Hypothalamus (tissue), 51 donors: ENCODE measurements at places on chromosomes 6 and 20.

DNA sequence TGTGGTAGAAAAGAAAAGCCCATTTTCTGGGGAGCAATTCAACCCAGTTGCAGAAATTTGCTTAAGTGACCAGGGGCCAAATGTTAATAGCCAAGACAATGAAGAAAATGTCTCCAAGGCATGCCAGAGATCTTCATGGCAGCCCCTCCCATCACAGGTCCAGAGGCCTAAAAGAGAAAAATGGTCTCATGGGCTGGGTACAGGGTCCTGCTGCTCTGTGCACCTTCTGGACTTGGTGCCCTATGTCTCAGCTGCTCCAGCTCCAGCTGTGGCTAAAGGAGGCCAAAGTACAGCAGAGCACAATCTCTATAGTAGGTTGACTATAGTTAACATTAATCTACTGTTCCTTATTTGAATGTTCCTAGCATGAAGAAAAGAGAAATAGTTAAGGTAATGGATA is 44.7 kb downstream of the FRK start:
- no peak for DNase-seq

DNA sequence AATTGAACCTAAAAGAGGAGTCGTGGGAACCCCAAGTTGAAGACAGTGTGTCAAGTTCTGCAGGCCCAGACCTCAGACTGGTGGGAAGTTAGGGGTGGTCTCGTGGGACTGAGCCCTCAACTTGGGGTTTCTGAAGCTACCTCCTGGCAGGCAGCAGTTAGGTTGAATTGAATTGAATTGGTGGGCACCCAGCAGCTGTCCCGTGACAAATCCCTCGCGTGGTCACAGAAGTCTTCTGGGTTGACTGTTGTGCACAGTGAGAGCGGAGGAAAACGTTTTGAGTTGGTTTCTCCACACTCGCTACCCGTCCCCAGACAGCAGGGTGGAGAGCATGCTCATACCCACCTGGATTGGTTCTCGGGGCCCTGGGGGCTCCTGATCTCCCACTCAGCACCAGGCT is 12.9 kb downstream of the SLC4A11 start:
- DNase-seq = no peak

DNA sequence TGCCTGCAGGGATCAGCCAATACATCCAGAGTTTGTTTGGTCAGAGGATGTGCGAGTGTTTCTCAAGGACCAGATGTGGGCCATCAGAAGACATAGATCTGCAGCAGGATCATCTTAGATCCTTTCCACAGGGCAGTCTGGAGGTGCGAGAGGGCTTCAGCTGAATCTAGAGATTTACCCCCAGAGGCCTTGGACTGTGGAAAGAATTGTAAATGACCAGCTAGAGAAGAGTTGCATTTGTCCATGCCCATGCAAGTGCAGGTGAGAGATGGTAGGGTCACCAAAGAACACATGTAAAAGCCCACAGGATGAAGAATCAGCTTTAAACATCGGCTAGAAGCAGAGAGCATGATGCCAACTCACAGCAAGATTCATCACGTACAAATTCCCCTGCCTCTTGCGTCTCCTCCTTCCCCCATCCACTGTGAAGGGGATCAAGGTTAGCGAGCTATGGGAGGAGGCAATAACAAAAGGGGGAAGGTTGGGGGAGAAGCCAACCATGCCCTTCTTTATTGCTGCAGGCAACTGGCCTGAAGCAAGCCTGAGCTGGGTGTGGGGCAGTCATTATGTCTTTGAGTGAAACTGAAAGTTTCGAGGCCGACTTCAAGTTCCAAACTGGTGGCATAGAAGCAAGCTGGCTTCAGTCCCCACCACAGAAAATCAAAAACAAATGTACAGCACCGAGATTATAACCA is 83.5 kb downstream of the SCML4 start:
- DNase-seq = no peak

DNA sequence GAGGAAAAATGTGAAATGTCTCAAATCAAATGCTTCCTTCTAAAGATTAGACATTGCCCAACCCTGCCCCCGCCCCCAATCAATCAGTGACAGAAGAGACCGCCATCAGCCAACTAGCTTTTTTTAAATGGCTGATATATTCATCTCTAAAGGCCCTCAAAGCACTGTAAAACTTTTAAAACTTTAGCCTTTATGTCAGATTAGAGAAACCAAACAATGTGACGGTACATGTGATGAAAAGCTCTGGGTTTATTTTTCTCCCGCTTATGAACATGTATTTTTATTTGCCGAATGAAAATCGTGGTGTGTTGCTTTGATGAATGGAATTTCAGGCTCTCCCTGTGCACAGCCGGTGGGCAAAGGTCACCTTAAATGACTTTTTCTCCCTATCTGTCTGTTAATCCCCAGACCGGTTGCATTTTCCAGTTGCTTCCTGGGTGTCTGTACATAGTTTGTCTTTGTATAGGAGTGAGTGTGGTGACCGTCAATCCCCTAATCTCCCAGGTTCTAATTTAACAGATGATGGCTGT is 38.5 kb downstream of the TBC1D7 start:
- no peak for DNase-seq

- DNase-seq = no peak
These were observed 3.8 kb upstream of the NCOA5 start for GRCh38 chr20:46093531-46093930.

DNA sequence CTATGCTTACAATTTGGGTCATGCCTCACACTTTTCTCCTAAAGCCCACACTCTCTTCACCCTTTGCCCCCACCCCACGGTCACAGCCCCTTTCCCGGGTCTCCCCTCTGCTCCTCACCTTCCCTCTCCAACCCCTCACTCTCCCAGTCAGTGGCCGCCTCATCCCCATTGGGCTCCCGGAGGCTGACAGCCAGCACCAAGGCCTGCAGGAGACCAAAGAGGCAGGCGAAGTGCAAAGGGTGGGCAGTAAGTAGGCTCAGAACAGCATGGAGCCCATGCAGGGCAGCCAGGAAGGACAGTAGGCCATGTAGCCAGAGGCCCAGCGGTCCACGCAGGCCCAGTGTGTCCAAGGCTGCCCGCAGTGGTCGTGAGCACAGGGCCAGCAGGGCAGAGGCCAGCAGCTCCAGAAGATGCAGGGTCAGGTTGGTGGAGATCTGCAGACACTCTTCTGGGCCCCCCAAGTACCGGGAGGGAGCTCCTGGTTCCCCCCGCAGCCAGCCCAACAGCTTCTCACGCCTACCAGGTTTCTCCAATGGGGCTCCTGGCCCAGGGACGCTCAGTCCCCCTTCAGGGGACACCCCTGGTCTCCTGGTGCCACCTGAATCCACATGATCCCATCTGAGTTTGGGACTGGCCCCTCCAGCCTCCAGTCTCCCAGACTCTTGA is 1.5 kb downstream of the C6orf47 start:
- DNase-seq = no peak

GRCh38 chr6:66568271-66568670 is 861.2 kb upstream of the EYS start:
- no peak for DNase-seq

DNA sequence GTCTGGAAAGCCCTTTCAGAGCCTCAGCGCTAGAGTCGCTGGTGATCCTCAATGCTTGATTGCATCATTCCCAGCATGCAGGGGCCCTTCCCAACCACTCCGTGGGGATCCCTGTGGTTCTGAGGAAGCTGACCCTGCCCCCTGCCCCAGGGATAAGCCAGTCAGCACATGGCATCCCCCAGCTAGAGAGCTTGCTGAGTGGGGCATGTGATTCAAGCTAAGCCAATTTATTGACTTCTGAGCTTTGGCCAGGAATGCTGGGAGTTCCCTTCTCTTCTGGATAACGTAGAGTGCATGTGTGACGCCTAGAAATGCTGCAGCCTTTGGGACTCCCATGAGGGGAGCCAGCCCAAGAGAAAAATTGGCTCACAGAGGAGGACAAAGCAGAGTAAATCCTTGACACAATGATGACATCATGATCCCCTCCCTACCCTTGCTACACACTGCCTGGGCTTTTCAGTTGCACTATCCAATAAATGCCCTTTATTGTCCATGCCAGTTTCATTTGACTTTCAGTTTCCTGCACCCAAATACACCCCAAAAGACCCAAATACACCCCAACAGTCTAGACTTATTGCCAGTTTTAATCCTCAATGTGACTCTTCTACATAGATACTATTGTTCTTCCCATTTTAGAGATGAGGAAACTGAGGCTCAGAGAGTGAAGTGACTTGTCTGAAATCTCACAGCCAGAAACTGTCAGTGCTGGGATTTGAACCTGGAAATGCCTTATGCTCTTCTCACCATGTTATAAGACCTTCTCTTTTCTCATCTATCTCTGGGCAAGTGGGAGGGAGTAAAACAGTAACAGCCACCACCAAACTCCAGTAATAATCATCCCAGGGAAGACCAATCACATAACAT is 34.3 kb downstream of the KCNB1 start:
- no peak for DNase-seq

- DNase-seq = no peak
These were observed 165.0 kb upstream of the PLCB4 start for GRCh38 chr20:8903655-8904605.

GRCh38 chr6:76814496-76815458 is 648.5 kb downstream of the HTR1B start:
- DNase-seq = no peak

GRCh38 chr6:87929843-87930288 is 117.8 kb upstream of the SPACA1 start:
- peak; percentile 51 for DNase-seq

- DNase-seq = no peak
These were observed 495.1 kb upstream of the ARID1B start for GRCh38 chr6:156282087-156282486.

GRCh38 chr20:21534453-21534852 is 20.6 kb upstream of the NKX2-2 start:
- no peak for DNase-seq

DNA sequence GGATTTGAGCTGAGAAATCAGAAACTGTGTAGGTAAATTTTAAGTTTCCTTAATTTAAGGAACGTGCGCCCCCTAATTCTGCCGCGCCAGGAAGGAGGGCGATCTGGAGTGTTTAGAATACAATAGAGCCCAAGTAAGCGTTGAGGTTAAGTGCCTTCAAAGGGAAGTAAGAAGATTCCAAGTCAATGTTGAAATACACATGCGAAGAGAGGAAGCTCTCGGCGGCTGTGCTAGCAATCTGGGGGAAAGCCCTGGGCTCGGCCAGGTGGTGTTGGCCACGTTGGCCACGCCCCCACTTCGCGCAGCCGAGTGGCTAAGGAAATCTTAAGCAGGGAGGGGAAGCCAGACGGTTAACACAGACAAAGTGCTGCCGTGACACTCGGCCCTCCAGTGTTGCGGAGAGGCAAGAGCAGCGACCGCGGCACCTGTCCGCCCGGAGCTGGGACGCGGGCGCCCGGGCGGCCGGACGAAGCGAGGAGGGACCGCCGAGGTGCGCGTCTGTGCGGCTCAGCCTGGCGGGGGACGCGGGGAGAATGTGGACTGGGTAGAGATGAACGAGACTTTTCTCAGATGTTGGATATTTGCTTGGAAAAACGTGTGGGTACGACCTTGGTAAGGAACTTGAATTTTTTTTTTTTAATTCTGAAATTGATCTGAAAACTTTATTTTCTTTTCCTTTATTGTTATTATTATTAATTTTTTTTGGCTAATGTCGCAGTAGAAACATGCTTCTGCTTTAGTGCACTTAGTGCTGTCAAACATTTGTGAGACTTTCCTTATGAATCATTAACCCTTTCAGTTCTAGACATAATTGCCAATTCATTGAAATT is at the start of gene PRDM1:
PRDM1 (plus strand) TSS at position 353 of the 830 bp plus-strand sequence; CDS start at position 571, 218 bp downstream.
- DNase-seq = peak; percentile 49

DNA sequence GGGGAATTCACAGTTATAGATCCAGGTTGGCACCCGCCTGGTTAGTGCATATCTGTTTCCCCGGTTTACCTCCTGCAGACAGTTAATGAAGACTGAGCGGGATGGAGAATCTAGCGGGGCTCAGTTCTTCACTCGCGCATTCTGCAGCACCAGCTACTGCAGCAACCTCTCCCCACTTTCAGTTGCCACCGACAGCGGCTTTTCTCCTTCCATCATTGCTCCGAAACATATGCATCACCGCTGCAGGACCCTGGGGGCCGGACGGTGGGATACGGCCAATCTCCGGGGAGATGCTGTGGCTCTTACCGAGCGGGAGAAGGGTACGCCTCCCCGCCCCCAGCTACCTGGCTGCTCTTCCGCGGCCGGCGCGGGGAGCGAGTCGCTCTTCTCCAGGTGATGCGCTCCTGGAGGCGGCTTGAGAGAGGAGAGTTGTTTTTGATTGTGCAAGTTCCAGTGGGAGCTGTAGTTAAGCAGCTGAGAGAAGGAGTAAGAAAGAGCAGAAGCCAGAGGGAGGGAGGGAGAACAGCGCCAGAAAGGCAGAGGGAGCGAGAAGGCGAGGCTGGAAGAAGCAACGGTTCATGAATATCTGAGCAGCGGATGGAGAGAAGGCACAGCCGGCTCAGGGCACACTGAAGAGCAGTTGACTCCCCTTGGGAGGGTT is at the start of gene SGK1:
SGK1 (minus strand) TSS at position 642 of the 661 bp plus-strand sequence. CDS start 652 bp downstream, outside the sequence.
- DNase-seq = peak; percentile 52

DNA sequence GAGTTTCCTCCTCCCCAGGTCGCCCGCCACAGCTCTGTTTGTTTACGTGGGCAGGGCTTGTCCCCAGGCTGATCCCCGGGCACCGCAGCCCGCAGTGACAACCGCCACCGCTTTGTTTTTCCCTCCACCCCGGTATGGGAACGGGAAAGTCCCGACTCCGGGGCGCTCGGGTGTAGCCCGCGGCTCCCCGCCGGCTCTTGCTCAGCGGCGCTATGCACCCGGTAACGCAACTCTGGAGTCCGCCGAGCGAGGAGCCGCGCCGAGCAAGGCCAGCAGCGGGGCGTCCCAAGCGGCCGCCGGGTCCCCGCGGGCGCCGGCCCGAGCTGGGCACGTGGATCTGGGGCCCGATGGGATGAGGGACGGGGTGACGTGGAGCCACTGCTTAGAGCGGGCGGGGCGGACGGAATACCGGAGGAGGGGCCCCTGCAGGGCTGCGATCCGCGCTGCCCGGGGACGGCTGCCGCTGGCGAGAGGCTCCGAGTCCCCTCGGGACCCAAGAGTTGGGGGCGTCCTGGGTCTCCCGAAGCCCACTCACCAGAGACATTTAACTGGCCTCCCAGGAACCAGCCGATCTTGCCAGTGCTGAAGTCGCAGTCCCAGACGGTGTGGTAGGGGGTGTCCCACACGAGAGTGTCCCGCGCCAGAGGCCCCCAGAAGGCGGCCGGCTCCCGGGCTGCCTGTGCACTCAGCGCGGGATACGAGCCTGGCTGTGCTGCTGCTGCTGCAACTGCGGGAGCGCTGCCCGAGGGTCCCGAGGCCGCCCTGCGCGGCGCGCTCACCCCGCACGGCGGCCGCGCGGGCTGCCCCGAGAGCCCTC is 497 bp downstream of the ACSS1 start:
- DNase-seq = peak; percentile 51

GRCh38 chr6:137880746-137881521 is 13.9 kb downstream of the TNFAIP3 start:
- no peak for DNase-seq

DNA sequence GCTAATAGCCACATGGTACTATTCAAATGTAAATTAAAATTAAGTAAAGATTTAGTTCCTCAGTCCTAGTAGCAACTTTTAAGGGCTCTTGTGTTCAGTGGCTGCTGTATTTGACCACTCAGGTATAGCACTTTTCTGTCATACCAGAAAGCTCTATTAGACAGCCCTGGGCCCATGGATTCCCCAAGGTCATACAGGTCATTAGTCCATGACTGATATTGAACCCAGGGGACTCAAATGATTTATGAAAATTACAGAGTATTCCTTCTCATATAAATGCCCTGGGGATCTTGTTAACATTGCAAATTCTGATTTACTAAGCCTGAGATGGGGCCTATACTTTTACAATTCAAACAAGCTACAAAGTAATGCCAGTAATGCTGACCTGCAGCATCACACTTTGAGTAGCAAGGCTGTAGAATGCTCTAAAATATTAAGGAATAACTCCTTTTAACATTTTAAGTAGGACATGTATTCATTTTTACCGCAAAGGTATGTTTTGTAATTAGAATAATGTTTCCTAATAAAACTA is 29.6 kb downstream of the RNF217 start:
- DNase-seq = no peak
